NCI-H146 (cell line): ENCODE measurements at places on chromosomes 4 and X.

DNA sequence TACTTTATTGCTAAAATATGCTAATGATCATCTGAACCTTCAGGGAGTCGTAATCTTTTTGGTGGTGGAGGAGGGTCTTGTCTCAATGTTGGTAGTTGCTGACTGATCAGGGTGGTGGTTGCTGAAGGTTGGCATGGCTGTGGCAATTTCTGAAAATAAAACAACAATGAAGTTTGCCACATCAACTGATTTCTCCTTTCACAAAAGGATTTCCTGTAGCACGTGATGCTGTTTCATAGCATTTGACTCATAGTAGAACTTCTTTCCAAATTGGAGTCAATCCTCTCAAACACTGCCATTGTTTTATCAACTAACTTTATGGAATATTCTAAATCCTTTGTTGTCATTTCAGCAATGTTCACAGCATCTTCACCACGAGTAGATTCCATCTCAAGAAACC lies 19.3 kb downstream of the DDIT4L start:
- no peak for DNase-seq

GRCh38 chr4:1351854-1352566 lies 5.0 kb downstream of the UVSSA start:
- DNase-seq, result peak; percentile 60

GRCh38 chr4:177057186-177057585 lies 252.5 kb upstream of the NEIL3 start:
- no peak for DNase-seq

DNA sequence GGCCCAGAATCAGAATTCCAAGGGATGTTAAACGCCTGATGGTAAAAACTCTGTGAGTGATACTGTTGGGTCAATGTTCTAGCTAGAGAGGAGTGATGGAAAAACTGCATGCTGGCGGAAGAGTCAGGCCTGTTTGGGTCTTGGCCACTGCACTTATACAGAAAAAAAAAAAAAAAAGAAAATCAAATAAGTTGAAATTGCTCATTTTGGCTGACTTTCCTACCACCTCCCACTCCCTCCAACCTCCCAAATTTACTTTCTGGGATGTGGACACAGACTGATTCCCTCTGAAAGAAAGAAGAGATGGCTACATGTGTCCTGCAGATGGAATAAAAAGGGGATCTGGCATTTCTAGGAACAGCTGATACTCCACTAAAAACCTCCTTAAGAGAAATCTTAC lies 234.1 kb upstream of the GIMD1 start:
- no peak for DNase-seq

- DNase-seq, result no peak
Measured at GRCh38 chr4:71609167-71609566, 174.7 kb downstream of the GC start.

DNA sequence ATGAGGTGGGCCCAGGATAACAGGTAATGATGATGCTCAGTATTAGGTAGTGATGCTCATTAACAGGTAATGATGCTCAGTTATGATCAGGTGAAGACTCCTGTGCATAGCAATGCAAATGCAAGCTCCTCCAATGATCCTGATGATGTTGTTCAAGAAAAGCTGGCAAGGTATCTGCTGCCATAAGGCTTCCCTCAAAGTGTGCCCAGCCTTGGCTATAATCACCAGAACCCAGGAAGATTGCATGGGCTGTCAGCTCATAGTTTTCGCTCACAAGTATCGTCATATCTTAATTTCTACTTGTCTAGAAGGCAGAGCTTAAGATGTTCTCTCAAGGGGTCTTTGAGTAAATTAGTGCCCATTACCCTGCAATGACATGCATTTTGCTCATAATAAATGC lies 366.2 kb upstream of the CLNK start:
- DNase-seq, result no peak

GRCh38 chr4:69092190-69092589 lies 4.1 kb upstream of the UGT2B7 start:
- peak; percentile 82 for DNase-seq

GRCh38 chr4:18020145-18020670 lies 1.3 kb downstream of the LCORL start:
- peak; percentile 36 for DNase-seq

DNA sequence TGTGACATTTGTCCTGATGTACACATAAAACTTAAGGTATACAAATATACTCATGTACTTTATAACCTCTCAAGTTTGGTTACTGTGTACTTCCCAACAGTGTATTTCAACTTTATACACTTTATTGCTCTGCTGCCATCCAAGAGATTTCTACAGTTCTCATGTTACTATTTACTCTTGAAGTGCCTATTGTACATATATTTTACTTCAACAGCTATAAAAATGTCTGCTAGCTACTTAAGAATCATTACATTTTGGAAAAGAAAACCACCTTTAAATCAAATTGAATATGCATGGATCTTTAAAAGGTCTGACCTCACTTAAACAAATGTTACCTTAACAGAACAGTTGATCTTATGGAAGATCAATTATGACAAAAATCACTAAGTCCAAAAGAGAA lies 1056.4 kb downstream of the ADGRL3 start:
- no peak for DNase-seq

DNA sequence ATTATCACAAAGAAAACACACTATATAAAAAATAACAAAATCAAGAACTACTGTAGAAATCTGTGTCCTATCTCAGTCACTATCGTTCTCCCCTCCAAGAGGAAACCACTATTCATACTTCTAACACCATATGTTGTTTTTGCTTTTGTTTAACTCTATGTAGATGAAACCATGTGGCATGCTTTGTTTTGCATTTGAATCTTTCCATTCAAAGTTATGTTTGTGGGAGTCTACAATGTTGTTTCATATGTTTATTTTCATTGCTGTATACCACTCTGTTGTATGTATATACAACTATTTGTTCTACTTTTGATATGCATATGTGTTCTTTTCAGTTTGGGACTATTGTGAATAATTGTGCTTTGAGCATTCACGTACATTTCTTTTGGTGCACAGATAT lies 116.1 kb downstream of the PABPC4L start:
- no peak for DNase-seq

DNA sequence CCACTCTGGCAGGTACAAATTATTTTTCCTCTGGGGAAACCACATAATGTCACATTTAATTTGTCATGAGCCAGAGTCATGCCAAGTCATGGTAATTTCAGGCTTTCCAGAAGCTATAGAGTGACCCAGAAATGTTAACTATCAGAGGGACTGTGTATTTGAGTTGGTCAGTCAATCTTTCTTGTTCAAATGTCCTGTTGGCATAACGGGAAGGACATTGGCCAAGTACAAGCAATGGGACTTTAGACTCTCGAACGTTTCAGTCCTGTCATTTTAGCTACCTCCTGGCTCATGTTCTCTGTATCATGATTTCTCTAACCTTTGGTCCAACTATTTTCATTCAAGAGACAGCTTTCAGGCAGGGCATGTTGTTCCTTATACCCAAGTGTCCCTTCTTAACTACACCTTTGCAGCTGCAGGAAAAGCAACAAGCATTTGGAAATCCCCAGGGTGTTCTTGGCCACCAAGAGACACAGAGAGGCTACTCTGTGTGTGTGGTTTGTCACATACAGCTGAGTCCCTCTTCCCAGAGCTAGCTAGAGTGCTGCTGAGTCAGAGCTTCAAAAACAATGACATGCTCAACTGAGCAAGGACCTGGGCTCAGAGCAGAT lies 142.6 kb downstream of the EGF start:
- no peak for DNase-seq

- no peak for DNase-seq
Measured at GRCh38 chr4:167114416-167114971, 119.8 kb downstream of the SPOCK3 start.

DNA sequence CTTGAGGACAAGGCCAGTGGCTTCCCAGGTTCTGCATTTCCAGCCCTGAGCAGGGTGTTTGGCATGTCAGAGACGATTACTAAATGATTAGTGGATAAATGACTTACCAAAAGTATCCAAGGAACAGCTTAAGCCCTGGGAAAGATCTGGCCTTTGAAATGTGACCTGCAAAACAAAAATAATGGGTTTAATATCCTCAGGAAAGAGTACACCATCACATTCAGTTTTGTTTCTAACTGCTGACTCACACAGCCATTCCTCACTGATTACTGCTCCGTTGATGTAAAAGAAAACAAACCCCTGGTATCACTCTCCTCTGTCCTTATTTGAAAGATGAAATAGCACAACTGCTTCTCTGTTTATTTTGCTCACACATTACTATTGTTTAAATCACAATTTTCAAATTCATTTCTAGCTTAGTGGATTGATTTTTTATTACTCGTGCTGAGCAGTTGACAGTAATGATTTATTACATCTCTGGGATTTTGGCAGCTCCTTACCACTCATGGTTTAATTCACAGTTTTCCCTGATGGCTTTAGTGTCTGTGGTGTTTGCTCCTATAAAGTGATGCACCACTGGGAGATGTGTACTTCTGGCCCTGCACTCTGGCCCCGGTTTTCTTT lies 117.0 kb downstream of the CBLL2 start:
- DNase-seq, result peak; percentile 49

DNA sequence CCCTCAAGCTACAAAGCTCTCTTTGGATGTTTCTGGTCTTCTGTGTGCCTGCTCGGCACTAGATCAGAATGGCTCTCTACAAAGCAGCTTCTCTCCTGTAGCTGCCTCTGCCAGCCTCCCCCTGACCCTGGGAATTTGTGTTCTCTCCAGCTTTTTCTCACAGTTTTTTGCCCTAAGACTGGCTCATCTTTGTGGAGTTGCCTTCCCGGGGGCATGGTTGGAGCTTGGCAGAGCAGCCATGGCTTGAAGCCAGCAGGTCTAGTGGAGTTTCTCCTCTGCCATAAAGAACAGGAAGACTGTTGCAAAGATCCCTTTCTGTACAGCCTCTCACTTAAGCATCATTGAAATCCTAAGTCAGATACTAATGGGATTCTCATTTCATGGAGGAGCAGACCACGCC lies 163.3 kb upstream of the MAMLD1 start:
- no peak for DNase-seq

DNA sequence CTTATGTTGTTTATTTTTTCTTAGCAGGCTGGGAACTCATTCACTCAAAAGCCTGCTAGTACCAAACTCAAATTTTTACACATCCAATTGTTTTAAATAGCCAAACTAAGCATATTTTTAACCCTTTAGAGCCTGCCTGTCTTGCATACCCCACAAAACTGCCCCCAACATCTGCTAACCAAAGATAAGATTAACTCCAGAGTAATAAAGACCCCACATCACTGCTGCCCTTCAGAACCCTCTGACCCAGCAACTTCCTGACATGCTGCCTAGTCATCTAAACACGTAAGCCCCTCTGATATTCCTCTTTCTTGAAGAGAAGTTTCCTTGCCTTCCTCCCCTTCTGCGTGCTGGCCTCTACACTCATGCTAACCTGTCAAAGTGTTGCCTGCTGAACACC lies 60.7 kb upstream of the ASB12 start:
- no peak for DNase-seq

GRCh38 chr4:113687067-113687718 lies 74.3 kb downstream of the CAMK2D start:
- DNase-seq, result no peak

DNA sequence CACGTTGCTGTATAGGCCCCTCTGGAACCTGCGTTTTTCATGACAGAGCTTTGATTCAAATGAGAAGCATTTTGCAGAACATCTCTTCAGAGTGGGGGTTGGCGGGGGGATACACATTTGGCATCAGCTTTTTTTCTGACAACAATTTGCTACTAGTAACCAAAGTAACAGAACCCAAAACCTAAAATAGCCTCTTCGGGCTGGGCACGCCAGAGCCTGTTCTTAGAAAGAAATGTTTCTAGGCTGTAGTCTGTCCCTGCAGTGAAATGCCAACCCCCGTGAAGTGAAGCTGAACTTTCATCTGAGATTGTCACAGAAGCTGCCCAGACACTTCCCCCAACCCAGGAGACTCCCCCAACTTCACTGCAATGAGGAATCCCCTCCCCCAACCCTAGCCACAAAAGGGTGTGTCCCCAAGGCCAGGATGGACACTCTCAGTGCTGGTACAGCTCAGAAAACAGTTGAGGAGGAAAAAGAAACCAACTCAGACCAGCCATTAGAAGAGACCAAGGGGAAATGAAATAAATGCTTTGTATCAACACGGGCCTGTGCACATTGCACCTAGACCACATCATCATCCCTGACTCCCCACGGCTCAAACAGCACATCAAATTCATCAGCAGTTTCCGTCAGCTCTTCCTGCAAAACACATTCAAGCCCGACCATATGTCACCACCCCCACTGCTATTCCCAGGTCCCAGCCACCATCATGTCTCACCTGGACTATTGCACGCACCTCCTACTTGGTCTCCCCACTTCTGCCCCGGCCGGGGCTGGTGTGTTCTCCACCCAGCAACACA lies 8.4 kb upstream of the MAN2B2 start:
- no peak for DNase-seq

GRCh38 chrX:135581496-135581895 lies 61.0 kb downstream of the INTS6L start:
- DNase-seq, result no peak

- peak; percentile 50 for DNase-seq
Measured at GRCh38 chr4:78661921-78662521, 110.5 kb downstream of the ANXA3 start.

- DNase-seq, result peak; percentile 80
Measured at GRCh38 chrX:108736509-108737479, at the start of gene IRS4. IRS4 (minus strand) TSS chrX:108736563.

- DNase-seq, result no peak
Measured at GRCh38 chrX:103531002-103531401, 11.7 kb upstream of the RAB40A start.

DNA sequence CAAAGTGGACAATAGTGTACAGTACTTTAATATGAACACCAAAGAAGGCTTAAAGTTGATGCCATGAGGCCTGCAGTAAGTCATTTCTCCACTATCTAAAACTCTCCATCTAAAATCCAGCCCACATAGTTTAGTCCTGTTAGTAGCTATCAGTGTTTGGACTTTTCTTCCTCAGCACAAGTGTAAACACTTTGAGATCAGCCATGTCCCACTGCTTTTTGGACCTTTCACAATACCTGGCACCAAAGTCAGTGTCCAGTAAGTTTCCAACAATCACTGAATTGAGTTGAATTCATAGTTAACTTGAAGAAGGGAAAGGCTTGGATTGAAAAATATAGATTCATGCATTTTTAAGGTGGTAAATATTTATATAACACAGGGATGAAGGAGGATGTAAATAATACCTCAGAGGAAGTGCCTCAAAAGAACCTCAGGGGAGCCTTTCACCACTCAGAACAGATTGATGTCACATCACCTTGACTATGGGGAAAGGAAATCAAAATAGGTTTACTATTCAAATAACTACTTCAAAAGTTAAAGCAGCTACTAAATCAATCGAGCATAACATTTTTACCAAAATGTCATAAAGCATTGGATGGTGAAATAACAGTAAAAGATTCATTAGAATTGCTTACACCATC lies 76.7 kb downstream of the FTHL17 start:
- no peak for DNase-seq

DNA sequence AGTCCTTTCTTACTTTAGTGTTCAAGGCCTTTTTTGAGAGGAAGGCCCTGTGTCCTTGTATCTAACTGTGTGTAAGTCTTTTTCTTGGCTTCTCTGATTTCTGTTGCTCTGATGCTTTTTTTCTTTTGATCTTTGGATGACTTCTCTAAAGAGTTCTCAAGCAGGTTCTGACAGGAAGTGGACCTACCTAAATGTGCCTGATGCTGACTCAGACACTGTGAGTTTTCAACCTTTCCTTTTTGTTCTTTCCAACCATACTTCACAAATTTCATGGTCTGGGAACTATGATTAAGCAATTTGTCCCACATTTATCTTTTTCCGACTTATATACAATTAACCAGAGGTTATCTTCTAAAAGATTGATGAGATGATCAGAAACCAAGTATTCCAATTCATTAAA lies 96.5 kb downstream of the SYTL5 start:
- no peak for DNase-seq

- no peak for DNase-seq
Measured at GRCh38 chrX:123801901-123802300, 58.0 kb upstream of the XIAP start.
